ENCODE measurements at places on chromosomes 4 and X.

DNA sequence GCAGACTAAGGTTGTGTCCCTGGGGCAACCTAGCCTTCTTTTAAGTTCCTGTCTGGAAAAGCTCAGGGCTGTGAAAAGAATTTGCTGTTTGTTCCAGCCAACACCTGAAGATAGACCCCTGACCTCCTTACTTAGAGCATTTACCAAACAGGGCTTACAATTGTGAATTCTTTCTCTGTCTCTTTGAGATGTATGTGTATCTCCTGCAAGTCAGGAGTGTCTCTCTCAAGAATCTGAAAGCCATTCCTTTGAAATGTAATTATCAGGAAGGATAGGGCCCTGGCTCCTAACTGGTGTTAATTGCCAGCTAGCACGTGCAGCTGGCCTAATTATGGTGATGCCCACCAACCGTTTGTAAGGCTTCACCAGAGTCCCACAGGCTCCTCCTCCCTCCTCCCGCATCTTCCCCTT lies 18.2 kb downstream of the CCNG2 start:
- DNase-seq: no peak

DNA sequence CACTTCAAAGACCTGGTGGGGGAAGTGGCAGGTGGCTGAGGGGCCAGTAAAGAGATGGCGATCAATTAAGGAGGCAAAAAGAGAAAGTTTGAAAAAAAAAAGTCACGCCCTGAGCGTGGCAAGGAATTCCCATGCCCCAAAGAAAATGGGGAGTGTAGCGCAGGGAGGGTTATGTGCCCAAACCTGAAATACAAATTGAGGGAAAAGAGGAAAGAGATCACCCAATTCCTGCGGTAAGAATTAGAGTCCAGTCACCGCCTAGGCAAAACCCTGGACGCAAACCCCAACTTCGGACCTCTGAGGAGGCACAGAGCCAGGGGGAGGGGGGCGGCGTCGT lies 595 bp downstream of the ENOX2 start:
- DNase-seq: no peak

- DNase-seq: peak; percentile 72
Observed at GRCh38 chrX:63250253-63250868, 100.8 kb downstream of the SPIN4 start.

DNA sequence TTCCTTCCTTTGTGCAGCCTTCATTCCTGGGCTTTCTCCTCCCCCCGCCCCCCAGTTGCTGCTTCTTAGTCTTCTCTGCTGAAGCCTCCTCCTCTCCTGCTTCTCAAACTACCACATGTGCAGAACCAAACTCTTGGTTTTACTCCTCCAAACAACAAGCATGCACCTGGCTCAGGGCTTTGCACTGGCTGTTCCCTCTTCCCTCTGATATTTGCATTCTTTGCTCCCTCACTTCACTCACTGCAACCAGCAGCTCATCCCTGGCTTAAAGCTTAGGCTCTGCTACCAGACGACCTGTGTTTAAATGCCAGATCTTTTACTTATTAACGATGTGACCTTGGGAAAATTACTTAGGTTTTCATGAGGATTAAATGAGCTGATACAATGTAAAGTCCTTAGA lies 51.4 kb downstream of the MED28 start:
- DNase-seq: no peak

- DNase-seq: no peak
Observed at GRCh38 chr4:89617317-89617716, 219.6 kb downstream of the SNCA start.

All from EL (cell line).